GM23338 (cell line): ENCODE measurements at places on chromosomes 12 and 14.

DNA sequence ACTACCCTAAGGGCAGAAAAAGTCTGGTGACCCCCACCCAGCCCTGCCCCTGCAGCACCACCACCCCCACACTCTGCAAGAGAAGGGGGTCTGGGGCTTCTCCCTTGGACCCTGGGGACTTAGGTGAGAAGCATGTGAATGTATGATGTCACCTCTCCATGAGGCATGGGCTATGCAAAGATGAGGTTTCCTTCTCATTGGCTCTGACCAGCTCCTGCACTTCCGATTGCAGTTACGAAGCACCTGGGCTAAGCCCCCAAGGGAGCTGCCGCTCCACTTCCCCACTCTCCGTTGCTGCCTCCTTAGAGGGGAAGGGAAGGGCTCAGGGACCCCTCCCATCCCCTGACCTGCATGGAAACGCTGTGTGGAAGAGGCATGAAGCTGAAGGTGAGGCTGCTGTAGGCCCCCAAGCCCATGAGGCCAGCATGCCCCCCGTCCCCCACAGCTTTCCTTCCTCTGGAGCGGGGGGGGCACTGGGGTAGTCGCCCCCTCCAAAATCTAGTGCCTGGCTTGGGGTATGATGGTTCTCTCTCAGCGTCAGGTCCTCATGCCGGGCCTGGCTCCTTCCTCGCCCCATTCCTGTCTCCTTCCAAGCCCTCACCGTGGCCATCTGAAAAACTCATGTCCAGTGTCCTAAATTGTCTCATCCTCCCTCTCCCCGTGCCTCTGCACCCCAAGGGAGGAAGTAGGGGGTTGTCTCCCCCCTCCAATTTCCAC lies 5.5 kb upstream of the DDX23 start:
- no peak for DNase-seq

DNA sequence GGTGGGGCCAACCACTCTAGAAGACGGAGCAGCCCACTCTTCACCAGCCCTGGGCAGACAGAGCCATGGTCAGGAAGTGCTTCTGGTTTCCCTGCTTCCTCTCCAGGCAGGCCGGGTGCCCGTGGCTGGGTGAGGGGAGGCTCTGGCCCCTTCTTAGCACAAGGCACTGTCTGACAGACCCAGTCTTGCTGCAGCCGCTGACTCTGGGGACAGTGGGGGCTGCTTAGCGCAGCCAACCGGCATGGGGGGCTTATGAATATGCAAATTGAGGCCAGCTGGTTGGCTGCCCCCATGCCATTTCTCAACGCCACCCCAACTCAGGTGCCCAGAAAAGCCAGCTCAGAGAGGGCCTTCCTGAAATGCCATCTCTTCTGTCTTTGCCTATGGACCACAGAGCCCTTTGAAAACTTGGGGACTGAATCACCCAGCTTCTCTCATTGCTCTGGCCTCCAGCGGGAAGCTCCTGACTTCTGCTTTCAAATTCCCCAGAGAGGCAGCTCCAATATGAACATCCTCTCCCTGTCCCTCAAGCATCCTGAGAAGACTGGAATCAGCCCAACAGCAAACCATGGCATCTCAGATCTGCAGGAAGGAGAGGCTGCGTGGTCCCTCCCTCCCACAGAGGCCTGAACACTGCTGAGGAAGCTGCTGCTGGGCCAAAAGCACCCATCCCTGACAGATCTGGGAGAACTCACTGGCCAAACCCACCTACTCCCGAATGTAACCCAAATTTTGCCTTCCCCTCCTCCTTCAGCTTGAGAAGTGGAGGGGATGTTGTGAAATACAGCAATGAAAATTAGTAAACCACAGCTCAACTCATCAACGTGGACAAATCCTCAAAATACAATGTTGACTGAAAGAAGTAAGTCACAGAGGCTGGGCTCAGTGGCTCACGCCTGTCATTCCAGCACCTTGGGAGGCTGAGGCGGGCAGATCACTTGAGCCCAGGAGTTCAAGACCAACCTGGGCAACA lies at the start of gene PROX2:
Gene PROX2, minus strand, starts transcription at position 205 of the 973 bp plus-strand sequence. CDS start 12,311 bp downstream, outside the sequence.
- peak; percentile 29 for DNase-seq

DNA sequence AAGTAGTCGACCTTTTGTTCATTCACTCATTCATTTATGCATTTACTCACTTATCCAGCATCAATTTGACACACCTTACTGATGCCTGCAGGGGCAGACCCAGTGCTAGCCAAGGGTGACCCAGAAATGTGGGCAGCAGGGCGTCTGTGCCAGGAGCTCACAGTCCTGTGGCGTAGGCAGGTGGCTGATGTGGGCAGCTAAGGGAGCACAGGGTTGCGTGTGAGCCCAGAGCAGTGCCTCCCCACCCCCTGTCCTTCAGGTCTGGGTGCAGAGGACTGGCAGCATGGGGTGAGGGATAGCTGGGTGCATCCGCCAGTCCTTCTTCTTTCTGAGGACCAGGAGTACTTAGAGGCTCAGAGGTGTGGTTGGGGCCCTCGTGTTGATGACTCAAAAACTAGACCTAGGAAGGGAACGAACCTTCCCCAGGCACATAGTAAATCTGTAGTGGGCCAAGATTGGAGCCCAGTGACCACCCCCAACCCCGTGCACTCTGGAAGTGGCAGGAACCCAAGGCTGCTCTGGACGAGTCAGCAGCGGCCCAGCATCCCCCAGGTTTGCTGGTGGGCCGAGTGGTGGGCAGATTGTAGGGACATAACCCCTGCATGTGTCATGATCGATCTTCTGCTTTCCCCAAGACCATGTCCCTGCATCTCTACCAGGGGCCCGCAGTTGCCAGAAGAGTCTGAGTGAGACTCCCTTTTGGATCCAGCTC lies 63.9 kb downstream of the BEGAIN start:
- no peak for DNase-seq

DNA sequence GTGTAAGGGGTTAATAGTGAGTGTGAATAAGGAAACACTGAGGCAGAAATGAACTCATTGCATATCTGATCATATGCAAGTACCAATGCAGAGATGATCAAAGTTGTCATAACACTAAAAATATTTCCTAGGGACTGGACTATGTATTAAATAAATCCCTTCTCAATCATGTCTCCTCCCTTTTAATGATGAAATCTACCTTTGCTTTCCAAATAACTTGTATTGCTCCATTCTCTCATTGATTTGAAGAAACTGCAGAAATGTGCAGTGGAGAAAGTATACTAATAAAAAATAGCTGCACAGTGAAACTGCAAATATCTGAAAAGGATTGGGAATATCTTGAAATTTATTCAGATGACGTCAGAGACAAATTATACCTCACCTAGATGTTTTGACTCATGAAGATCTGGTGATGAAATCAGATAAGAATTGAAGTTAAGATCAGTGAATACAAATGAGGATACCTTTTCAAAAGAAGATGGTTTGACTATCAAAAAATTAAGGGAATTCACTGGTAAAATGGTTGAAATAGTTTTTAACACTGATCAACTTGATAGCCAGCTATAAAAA lies 1264.9 kb upstream of the USP15 start:
- DNase-seq: no peak

DNA sequence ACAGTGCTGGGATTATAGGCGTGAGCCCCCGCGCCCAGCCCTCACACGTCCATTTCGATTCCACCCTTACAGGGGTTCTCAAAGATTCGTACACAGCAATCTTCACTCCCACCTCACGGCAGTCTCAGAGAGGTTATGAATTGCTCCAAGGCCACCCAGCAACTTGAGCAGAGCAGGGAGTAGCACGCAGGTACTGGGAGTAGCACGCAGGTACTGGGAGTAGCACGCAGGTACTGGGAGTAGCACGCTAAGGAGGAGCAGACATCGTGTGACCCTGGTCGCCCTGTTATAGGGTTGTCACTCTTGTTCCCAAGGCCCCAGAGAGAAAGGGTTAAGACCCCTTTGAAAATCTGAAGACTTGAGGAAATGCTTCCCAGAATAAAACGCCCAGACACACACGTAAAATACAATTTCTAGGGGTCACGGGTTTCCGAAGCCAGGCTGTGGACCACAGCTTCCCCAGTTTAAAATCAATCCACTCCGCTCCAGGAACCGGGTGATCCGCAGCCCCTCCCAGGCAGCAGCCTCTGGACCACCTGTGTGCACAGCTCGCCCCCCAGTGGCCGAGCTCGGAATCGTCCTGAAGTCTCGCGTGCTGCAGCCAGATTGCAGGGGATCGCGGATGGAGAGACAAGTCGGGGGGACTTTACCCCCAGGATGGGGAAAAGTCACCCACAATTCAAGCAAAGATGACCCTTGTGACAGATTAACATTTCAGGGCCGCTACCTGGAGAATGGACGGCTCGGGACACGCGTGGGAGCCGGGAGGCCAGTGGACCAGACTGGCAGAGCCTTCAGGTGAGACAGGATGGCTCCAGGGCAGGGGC lies 92.0 kb downstream of the SCARB1 start:
- DNase-seq: peak; percentile 91

DNA sequence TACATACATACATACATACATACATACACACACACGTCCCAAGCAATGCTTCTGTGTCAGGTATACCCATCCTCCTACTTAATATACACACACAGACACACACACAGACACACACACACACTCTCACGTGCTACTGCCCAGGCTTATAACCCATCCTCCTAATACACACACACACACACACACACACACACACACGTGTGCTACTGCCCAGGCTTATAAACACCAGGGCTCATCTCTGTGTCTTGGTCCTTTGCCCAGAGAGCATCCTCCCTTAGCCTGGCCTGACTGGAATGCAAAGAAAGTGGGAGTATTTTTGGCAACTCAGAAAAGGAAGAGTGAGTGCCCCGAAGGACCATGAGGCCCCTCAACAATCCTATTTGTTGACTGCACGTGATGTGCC lies 129.0 kb downstream of the RBM19 start:
- no peak for DNase-seq
